ENCODE measurements at places on chromosomes 1 and 21.
A peak's percentile ranks its signal among the peaks of the same experiment; 100 is the strongest.

GRCh38 chr1:205190845-205191577, 20.5 kb downstream of the DSTYK start:
- DNase-seq, result no peak

GRCh38 chr1:184624626-184625025, 130.0 kb downstream of the EDEM3 start:
- no peak for DNase-seq

DNA sequence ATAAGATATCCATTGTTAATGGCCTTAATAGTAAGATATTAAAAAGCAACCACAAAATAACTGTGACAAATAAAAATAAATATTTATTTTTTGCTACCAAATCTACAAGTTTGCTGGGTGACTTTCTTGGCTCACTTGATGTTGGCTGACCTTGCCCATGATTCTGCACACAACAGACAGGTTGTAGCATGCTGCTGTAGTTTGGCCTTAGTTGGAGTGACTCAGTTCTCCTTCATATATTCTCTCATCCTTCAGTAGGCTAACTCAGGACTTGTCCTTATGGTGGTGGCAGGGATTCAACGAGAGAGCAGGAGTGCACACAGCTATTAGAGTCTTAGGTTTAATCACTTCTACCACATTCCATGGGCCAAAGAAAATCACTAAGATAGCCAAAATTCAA, 437.9 kb downstream of the MRPL39 start:
- no peak for DNase-seq

- no peak for DNase-seq
Observed at GRCh38 chr21:42250422-42251403, 31.8 kb downstream of the ABCG1 start.

DNA sequence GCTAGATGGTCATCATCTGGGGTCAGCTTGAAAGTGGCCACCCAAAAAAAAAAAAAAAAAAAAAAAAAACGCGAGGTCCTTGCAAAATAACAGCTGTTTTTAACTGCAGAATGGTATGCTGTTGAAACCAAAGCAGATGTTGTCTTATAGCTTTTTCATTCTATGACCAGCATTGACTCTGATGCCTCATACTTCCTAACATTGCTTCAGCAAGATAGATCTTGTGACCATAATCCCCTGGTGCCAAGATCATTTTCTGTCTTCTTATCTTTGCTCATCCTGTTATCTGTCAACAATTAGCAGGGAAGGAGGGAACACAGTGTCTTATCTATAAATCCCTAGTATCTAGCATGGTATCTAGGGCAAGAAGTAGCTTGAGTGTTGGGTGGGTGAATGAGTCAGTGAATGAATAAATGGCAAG, 181.5 kb downstream of the PLPP3 start:
- DNase-seq, result no peak

DNA sequence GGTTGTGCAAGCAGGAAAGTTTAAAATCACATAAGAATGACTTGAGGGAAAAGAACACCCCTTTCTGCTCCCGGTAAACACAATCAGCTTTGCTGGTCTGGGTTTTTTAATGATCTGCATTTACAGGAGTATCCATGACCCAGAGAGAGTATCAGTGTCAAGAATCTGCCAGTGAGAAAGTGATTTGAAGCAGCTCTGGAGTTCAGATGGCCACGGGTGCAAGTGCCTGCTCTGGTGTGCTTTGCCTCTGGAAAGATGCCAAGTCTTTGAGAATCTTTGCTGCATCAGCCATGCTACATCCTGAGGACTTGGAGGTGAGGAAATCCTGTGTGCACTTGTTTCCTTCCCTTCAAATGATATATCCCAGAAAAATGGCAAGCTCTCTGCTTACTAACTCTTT, 18.6 kb upstream of the MYSM1 start:
- no peak for DNase-seq

DNA sequence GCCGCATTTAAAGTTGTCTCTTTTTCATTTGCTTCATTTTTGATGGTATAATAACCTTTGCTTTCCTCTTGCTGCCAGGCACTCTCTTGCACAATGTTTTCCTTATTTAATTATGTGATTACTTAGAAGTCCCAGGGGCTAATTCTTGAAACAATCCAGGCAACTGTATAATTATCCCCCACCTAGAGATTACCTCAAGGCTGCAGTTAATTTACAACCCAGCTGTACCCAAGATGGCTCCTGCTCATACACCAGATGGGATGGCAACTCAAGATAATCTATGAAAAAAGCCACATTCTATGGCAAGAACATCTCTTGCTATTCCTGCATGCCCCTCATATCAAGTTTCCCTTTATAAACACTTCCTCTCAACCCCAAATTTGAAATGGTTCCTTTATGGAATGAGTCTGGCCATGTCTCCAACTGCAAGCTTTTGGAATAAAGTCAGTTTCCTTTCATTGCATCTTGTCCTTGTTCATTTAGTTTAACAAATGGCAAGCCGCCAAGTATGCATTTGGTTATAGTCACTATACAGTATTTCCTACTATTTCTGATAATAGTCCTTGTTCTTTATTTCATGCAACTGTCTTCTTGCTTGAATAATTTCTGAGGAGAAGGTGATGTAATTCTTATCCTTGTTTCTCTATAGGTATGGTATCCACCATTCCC, 1042.6 kb downstream of the PLA2G4A start:
- peak; percentile 68 for DNase-seq

DNA sequence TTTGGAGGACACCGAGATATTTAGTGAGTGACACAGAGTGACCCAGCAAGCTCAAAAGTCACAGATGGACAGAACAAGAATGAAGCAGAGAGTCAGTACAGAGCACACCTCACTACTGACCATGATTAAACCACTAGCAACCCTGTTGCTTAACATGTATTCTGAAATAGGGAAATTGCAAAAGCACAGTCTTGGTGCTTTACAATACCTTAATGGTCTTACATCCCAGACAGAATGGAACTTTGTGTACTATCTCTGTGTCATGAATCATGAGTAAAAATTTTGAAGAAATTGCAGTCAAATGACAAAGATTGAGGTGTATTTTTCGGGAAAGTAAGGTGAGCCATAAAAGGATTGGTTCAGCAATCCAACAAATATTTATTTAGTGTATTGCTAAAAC, 2.7 kb upstream of the SAMSN1 start:
- DNase-seq, result no peak

DNA sequence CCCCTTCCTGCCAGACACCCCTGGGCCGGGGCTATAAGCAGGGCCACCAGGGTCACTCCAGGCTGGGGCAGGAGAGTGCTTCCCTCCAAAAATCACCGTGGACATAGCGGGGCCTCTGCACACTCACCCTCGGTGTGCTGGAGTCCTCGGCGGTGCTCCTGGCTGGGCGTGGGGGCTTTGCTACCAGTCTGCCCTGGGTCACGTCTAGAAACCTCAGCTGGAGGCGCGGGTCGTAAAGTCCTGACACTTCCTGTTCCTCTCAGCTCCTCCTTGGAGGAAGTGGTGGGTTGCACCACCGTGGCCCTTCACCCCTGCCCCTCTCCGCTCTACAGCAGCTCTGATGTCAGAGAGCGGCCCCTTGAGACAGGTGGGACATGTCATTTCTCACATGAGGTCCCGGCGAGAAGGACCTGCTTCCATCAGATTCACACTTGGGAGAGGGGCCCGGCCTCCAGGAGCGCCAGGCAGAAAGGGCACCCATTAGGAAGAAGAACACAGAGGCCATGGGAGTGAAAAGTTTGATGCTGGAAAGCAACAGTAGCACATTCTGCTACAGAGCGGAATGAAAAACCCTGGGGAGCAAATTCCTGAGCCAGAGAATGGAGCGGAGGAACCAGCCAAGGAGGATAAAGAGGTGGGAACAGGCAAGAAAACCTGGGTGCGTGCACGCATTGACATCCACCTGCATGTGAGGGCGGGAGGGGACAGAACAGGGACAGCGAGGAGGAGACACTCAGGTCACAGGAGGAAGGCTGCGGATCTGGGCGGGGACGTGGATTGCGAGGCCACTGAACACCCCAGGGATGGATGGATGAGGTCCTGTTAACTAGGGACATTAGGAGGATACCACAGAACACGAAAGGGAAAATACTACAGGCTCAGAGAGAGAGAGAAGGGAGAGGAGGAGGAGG, at the start of gene ITGB2:
Gene ITGB2 (minus strand): TSS at position 206 of the 911 bp plus-strand sequence. CDS start 10,117 bp downstream, outside the sequence.
- DNase-seq, result no peak

DNA sequence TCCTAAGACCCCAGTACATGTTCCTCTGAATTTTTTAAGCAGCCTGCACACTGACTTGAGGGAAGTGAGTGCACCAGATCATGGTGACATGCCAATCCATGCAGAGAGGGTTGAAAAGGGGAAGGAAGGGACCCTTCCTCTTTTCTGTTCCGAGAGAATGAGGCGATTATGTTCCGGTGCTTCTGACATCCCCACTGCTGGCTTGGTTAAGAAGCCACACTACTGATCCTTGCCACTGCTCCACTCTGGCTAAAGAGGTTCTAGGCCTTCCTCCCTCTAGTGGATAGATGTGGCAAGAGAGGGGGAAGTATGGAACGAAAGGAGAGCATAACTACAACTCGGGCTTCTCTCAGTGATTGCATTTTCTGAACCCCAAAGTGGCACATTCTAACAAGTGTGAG, 1.8 kb upstream of the CYB5R1 start:
- no peak for DNase-seq

DNA sequence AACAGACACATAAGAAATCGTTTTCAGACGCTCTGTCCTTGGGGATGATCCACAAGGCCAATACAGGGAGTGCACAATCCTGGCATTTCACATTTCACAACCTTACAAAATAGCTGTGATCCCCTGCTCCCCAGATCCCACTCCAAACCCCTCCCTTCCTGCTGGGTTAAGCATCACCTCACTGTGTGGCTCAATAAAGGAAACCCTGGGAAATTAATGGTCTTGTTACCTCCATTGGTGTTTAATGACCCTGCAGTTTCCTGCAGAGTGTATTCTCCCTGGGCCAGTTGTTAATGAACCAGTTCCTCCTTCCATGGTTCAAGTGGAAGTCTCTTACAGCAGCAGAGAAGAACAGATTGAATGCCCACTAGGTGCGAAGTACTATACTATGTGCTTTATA, 334.7 kb downstream of the OMA1 start:
- DNase-seq, result no peak

DNA sequence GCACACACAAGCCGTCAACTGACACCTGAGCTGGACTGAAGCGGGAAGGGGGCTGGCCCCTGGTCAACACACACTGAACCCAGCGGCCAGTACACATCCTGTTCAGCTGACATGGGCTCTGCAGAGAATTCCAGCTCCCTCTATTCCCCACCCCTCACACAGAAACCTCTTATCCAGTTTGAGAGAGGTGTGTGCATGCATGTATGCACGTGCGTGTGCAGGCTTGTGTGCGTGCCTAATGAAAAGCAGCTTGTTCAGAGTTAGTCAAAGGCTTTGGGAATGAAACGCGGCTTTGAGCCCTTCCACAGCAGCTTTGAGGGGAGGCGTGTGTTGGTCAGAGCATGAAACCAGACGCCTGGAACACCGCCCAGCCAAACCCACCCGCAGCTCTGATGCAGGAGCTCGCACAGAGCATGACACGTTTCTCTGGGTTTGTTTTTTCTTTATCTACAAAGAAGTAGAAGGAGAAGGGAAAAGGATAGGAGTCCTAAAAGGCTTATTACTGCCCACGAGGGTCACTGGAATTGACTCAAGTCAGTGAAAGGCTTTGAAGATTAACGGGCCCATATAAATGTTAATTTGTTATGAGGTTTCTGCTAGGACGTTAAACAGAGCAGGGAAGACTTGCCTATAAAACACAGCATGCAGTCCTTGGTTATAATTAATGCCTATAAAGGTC, 184.2 kb downstream of the ETS2 start:
- DNase-seq, result peak; percentile 46

DNA sequence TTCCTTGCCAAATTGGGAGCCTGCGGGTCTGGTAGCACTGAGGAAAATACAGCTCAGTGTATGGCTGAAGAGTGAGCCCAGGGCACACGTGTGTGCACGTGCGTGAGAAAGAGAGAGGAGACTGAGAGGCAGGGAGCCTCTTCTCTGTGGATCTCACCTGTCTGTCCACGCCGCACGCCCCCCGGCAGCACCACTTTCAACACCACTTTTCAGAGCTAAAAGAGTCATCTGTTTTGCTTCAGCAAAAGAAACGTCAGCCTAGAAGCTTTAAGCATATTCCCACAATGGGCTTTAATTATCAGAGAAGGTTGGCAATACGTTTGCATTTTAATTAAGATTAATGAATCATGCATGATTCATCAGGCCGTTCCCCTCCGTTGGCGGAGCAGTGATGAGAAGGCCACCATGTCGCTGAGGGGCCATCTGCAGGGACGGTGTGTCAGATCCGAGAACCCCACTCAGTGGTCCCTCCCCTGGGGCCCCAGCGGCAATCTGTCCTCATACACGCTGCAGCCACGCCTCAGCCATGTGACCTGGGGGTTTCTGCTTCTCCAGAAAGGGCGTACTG, 56.8 kb downstream of the SIK1 start:
- DNase-seq, result no peak

DNA sequence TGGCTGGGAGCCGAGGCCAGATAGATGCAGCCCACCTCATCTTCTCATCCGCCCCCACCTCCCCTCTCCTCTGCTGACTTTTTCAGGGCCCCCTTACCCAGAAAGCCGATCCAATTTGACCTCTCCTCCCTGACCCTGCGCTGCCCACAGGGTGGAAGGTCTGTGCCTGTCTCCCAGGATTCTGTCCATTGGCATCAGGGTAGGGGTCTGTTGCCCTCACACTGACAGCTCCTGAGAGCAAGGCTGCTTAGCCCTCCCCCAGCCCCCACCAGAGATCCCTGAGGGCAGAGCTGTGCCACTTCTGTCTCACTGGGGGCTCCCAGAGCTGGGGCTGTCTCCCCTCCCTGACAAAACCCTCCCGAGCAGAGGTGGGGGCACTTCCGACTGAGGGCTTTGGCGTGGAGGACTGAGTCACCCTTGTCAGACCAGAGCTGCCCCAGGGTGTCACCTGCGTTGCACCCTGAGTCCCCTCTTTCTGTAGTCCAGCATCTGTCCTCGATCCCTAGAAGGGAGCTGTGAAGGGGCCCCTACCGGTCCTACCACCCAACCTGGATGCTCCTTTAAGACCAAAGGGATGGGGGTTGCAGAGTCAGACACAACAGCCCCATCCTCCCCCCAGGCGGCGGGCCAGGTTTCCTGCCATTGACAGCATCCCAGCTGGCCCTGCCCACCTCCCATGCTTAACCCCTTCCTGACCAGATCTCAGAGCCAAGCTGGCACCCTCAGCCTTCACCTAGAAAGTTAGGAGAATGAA, 2.4 kb upstream of the FAM110D start:
- DNase-seq, result no peak

GRCh38 chr1:225595974-225596551, 56.9 kb downstream of the ENAH start:
- DNase-seq, result no peak

GRCh38 chr1:152449661-152450060, 35.6 kb upstream of the CRNN start:
- DNase-seq, result no peak

DNA sequence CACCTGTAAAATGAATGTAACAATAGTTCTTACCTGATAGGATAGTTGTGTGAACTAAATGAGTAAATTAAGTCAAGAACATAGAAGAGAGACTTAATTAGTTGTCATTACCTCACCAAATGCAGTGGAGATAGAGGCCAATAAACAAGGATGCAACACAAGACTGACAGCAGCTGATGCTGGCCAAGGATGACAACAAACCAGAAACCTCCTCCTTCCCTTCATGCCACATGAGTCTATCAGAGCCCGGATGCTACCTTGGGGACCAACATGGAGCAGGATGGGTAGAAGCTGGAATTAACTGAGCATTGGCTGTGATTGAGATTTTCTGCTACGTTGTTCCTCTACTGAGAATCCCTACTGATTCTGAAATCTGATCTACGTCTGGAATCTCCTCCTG, 30.3 kb upstream of the USP1 start:
- no peak for DNase-seq

- no peak for DNase-seq
Observed at GRCh38 chr1:228177721-228178710, 12.4 kb downstream of the IBA57 start.

- no peak for DNase-seq
Observed at GRCh38 chr1:26405281-26405915, 5.2 kb upstream of the LIN28A start.

Data from NCI-H1105 treated with DMSO at 0.1 percent for 48 hours (cell line).